ENCODE measurements at places on chromosomes 4 and X.
A peak's percentile ranks its signal among the peaks of the same experiment; 100 is the strongest.

- DNase-seq, result no peak
These were observed 18.8 kb upstream of the TADA2B start for GRCh38 chr4:7024336-7024890.

- no peak for DNase-seq
These were observed 351 bp upstream of the SLC30A9 start for GRCh38 chr4:41989994-41990364.

DNA sequence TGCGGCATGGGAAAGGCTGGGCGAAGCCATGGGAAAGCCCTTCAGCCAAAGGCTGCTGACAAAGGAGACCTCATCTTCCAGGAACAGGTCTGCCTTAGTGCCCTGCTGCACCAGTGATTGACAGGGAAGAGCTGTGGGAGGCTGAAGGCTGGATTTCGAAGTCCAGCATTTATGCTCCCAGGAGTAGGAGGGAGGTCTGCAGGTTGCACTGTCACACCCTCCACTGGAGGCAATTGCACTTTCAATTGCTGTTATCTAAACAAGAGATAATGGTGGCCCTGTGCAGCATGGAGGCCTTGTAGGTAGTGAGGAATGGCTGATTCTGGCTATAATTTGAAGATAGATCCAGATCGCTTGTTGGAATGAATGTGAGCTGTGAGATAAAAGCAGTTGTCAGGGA lies 43.7 kb downstream of the FAM114A1 start:
- no peak for DNase-seq

- DNase-seq, result no peak
These were observed 366.6 kb upstream of the GALNT7 start for GRCh38 chr4:172802032-172802431.

GRCh38 chr4:26141051-26141721 lies 179.6 kb upstream of the RBPJ start:
- no peak for DNase-seq

- DNase-seq, result no peak
These were observed 645.4 kb upstream of the TENM3 start for GRCh38 chr4:181597766-181598165.

DNA sequence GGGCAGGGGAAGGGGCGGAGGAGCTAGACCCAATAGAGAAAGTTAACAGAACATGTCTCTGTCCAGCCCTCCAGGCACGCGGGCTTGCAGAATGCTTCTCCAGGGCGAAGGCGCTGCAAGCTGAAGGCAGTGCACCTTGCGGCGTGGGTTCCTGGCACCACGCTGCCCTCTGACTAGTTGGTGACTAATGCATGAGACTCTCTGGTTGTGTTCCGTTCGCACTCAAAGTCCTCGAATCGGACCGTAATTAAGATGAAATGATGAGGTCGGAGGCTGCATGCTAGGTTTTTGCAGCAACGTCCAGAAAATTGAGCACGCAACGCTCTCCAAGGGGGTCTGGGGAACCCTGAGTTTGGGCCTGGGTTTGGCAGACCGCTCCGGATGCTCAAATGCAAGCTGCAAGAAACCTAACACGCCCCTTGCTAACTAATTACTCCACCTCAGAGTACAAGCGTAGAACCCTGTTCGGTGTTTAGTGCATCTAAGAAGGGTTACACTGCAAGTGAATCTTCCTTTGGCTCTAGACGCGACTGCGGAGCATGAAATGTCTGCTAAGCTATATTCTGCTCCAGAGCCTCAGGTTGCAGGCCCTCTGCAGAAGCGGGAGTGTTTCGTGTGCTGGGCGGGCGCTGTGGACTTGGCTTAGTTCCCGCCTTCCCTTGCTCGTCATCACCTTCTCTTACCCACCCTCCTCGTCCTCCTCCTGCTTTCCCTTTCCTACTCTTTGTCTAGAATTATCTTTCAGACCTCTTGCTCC lies 57.1 kb upstream of the NKAP start:
- DNase-seq, result no peak

DNA sequence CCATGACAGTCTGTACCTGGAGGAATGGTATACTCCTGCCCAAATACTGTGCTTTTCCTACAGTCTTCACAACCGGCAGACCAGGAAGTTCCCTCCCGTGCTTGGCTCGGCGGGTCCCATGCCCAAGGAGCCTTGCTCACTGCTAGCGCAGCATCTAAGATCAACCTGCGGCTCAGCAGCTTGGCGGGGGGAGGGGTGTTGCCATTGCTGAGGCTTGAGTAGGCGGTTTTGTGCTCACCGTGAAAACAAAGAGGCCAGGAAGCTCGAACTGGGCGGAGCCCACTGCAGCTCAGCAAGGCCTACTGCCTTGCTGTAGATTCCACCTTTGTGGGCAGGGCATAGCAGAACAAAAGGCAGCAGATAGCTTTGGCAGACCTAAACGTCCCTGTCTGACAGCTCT lies 152.7 kb downstream of the TEX11 start:
- DNase-seq, result peak; percentile 46

GRCh38 chr4:140326395-140326993 lies 47.0 kb upstream of the SCOC start:
- DNase-seq, result no peak

DNA sequence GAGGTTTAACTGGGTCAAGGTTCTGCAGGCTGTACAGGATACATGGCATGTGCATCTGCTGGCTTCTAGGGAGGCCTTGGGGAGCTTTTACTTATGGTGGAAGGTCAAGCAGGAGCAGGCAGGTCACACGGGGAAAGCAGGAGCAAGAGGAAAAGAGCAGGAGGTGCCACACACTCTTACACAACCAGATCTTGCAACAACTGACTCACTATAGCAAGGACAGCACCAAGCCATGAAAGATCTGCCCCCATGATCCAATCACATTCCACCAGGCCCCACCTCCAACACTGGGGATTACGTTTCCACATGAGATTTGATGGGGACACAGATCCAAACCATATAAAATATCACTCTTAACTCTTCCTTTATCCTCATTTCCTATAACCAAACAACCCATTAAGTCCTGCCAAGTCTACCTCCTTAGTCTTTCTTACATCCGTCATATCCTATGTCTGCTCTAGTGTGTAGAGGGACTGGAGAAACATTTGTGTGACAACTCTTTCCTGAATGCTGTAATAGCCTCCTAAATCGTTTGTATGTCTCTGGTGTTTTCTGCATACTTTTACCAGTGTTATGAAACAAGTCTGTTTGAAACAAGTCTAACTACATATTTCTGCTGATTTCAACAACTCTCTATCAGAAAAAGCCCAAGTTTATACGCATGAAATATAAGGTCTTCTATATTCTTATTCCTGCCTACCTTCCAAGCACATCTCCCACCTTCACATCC lies 8.3 kb upstream of the RAP2C start:
- no peak for DNase-seq

- DNase-seq, result no peak
These were observed 34.4 kb downstream of the MGARP start for GRCh38 chr4:139245590-139245989.

- no peak for DNase-seq
These were observed 70.4 kb upstream of the USP9X start for GRCh38 chrX:41014776-41015360.

- peak; percentile 3 for DNase-seq
These were observed 93.3 kb downstream of the ANXA3 start for GRCh38 chr4:78644744-78645330.

- no peak for DNase-seq
These were observed 339.8 kb downstream of the BCOR start for GRCh38 chrX:39757971-39758370.

- no peak for DNase-seq
These were observed 101.9 kb downstream of the IGSF1 start for GRCh38 chrX:131187206-131187605.

- DNase-seq, result no peak
These were observed 31.6 kb downstream of the ADH7 start for GRCh38 chr4:99403380-99404184.

DNA sequence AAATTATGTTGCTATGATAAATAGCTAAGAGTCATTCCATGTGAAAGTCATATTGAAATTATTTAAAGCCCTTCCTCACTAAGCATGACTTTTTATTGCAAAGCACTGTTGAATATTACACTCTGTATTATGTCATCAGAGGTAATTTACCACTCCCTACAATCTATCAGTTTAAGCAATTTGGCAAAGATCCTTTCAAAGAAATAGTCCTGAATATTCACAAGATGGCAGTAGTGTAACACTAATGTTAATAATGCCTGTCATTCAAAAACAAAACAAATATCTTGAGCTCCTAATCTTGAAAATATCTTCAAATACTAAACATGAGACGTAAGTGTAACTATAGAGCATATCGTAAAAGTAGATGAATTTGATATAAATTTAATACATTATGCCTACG lies 208.6 kb upstream of the TECRL start:
- no peak for DNase-seq

DNA sequence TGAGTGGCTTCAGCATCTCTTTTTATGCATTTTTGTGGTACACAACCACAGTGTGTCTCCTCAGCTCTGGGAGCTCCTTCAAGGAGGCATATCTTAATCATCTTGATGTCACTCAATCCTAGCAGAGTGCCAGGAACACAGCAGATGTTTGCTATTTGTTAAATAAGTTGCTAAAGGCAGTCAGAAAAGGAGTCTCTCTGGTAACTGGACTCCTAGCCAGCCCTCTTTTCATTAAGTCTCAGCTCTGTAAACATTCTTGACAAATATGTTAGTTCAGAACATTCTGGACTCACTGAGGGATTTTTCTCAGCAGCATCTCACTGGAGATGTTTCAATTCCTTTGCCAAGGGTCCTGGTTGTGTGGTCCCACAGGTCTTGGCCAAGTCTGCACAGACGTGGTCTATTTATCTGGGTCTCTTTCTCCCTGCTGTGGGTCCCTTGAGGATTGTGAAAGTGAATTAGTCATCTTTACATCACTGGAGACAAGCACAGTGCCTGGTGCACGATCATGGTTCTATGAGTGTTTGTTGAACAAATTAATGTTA lies 20.3 kb upstream of the FAM9C start:
- DNase-seq, result no peak

DNA sequence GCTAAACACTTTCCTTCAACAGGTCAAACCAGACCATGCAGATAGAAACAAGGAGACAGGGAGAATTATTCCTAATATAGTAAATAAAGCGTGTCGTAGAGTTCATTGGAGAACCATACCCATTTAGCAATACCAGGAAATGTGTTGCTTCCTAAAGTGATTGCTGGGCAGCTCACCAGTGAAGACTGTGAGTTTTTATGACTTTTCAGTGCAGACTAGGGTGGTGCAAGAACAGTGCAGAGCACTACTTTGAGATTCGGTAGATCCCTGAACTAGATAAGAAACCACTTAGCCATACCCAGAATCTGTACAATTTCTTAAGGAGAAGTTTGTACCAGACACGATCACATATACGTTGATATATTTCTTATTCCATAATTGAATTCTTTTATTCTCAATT lies 87.4 kb downstream of the EMCN start:
- no peak for DNase-seq

GRCh38 chr4:1171311-1172227 lies 814 bp downstream of the SPON2 start:
- peak; percentile 50 for DNase-seq

- no peak for DNase-seq
These were observed 63.7 kb downstream of the SEC24D start for GRCh38 chr4:118772081-118772766.

GRCh38 chr4:5144384-5144783 lies 93.1 kb downstream of the STK32B start:
- no peak for DNase-seq

DNA sequence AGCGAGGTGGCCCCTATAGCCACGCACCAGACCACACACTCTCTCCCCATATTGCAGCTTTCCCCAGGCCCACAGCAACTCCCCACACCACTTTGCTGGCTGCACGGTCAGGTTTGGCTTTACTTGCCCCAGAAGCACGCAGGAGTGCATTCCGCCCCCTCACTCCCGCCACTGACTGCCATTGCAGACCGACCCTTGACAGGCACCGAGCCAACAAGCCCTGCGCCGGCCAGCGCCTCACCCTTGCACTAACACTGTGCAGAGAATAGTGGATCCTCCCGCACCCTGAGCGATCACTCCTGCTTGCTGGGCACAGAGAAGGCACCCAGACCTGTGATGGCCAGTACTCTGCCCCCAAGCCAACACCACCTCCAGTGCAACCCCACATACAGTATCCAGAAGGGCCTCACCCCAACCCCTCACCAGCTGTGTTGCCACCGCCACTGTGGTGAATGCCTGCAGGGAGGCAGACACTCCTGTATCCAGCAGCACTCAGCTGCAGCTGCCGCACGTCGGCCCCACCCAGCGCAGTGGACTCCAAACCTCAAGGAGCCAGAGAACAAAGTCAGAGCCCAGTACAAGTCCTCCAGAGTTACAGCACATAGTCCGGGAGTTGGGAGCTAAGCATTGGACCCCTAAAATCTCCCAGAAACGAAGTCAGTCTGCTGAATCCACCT lies 28.6 kb upstream of the DIAPH2 start:
- DNase-seq, result no peak

- DNase-seq, result no peak
These were observed 115.5 kb upstream of the STOX2 start for GRCh38 chr4:183789657-183790056.

GRCh38 chr4:156295676-156296195 lies 342.1 kb upstream of the CTSO start:
- DNase-seq, result no peak

DNA sequence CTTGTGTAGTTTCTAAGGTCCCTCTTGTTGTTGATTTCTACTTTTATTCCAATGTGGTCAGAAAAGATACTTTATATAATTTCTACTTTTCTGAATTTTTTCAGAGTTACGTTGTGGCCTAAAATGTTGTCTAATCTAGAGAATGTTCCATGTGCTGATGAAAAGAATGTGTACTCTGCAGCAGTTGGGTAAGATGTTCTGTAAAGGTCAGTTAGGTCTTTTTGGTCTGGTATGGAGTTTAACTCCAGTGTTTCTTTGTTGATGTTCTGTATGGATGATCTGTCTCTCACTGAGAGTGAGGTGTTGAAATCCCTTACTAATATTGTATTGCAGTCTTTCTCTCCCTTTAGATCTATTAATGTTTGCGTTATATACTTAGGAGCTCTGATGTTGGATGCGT lies 37.0 kb upstream of the GPRIN3 start:
- no peak for DNase-seq

GRCh38 chr4:156521631-156522030 lies 450.0 kb downstream of the PDGFC start:
- no peak for DNase-seq

- DNase-seq, result no peak
These were observed 39.4 kb downstream of the NALF2 start for GRCh38 chrX:69543572-69543971.

- no peak for DNase-seq
These were observed 22.7 kb upstream of the ASB5 start for GRCh38 chr4:176291748-176292147.

GRCh38 chr4:156169861-156170260 lies 216.2 kb upstream of the CTSO start:
- DNase-seq, result no peak

GRCh38 chr4:13007802-13008470 lies 476.2 kb downstream of the RAB28 start:
- DNase-seq, result no peak

Measured in CD8-positive, alpha-beta memory T cell (primary cell).